A549 treated with AZD2906 at 1 μM for 4 hours (cell line): ENCODE measurements at places on chromosomes 12 and 14. TPM values are rescaled to one million over a fixed set of nuclear protein-coding genes. Genes with fewer than 3 reads are reported as not detected.

Gene HOXC6
- total RNA-seq = 3.9 to 5.0 TPM (median 4.1 TPM) in 5 replicates

Gene EIF2S3B
- total RNA-seq = 0.36 to 0.87 TPM (median 0.45 TPM) in 5 replicates

Gene KLRD1
- total RNA-seq = not detected in 5 replicates

Gene TAS2R30
- 0.03 TPM in 1 of 5 replicates, not detected in the others for total RNA-seq

Gene DCN
- total RNA-seq = 0.08 to 0.22 TPM (median 0.11 TPM) in 3 of 5 replicates, not detected in the others

Gene RPGRIP1
- 0.10 to 0.31 TPM (median 0.18 TPM) in 5 replicates for total RNA-seq

Gene IAPP
- total RNA-seq = not detected in 5 replicates

Gene CLECL1
- total RNA-seq = not detected in 5 replicates

Gene GLT8D2
- 0.19 to 0.34 TPM (median 0.23 TPM) in 5 replicates for total RNA-seq
